ENCODE measurements at places on chromosomes 13 and 19.

DNA sequence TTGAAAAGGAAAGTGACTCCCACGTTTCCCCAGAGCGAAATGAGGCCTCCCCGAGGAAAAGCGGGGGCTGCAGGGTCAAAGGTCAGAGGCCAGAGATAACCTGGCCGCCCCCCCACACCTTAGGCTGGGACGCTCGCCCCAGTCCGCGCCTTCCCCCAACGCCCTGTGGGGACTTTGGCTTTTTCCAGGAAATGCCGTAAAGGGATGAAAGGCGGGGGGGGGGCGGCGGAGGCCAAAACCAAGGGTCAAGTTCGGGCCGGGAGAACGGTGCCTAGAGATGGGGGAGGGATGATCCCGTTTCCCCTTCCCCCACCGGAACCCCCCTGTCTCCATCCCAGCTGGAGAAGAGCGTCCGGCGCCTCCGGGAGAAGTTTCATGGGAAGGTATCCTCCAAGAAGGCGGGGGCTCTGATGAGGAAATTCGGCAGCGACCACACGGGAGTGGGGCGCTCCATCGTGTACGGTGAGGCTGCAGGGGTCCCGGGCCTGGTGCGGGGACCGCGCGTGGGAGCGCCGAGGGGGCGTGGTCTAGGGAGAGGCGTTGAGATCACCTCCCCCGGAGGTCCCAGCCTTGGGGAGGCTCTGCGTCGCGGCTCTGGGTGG is 575 bp downstream of the SHFL start:
- DNase-seq = peak; percentile 25

DNA sequence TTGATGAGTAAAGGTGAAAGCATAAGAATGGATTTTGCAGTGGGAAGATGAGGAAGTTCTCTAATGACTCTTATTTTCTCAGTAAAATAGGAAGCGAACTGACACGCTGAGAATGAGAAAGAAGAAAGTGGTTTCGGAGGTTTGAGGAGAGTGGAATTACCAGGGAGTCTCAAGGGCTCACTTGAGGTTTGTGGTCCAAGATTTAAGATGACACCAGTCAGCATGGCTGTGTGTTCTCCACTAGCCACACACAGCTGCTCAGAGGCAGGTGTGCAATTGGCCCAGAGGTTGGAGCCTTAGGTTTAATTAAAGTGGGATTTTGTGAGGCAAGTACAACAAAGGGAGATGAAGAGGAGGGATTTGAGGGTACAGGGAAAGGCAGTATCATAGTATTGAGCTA is 99.6 kb upstream of the NBEA start:
- DNase-seq = no peak

DNA sequence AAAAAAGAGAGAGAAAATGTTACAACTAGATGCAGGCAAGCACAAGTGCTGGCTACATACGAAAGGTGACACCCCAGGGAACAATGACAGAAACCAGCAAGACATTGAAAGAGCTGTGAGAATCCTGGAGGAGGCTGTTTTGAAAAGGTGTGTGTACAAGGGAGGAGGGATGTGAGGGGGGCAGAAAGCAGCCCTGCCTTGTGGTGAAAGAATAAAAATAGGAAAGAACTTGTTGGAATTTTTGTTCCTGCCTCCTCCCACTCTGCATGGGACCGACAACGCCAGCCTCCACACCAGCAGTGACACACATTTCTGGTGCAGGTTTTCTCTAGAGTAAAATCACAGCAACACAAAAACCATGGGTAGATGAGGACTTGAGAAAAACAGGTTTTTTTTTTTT is 1258.6 kb downstream of the PCDH9 start:
- no peak for DNase-seq

GRCh38 chr13:113061271-113061625 is 44.3 kb upstream of the F7 start:
- no peak for DNase-seq

All from eye (tissue), 1 donor.